Activated naive CD4-positive, alpha-beta T cell treated with Interleukin-2 at 50 U/mL for 16 hours (primary cell): ENCODE measurements at places on chromosomes 12 and 14.

GRCh38 chr12:131138638-131139362, 185.1 kb downstream of the ADGRD1 start:
- no peak for DNase-seq

DNA sequence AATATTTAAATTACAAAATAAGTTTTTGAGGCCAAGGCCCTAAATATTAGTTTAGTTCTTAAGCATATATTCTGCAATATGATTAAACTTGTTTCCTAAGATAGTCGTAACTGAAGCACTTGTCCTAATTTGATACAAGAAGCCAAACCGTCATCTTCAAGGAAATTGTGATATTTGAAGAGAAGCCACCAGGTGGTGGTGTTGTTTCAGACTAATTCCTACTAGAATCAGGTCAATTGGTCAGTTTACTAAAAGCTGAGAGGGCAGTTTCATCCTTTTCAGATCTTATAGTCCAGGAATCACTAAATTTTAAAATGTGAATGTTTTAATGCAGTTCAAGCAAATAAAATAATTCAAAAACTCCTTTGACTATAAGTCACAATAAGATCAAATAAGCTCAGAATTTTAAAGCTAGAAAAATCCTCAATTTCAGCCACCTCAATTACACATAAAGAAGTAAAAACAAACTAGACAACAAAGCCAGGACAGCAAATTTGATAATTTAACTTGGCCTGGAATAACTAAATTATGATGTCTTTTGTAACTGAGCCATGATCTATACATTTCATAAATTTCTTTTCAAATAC, 7.1 kb upstream of the ARL1 start:
- no peak for DNase-seq

GRCh38 chr12:52415870-52416750, 10.0 kb upstream of the KRT82 start:
- no peak for DNase-seq

GRCh38 chr14:29712601-29713000, 215.0 kb downstream of the PRKD1 start:
- DNase-seq: no peak

DNA sequence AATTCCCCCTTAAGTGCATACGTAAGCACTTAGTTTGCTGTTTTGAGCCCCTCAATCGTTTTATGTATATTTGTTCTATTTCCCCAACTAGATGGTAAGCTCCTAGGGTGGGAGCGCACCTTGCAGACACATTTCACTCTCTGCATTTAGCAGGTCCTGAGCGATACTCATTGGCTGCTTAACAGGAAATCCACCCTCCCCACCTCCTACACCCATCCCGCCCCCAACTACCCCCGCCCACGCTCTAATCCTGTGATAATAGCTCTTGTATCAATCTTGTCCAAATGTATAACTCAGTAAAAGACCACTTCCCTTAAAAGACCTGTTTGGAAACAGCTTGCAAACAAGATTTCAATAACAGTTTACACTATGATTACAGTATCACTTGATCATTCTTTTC, 8.1 kb downstream of the LPAR5 start:
- peak; percentile 42 for DNase-seq

- DNase-seq: no peak
These were observed 150.8 kb downstream of the HELB start for GRCh38 chr12:66453120-66453519.

DNA sequence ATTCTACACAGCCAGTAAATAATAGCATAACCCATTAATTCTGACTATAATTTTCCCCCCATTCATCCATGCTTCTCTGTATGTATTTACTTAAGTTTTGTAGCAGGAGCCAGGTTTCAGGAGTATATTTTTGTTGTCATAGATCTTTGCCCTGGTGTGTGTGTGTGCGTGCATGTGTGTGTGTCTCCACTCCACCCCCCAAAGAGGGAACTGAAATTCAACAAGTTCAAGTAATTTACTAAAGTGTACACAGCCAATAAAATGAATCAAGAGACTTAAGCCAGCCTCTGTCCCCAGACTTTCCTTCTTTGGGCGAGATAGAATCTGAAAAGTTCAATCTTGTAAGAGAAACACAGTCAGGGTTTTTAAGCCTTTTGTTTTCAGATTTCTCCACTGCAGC, 792.0 kb downstream of the MED13L start:
- no peak for DNase-seq

DNA sequence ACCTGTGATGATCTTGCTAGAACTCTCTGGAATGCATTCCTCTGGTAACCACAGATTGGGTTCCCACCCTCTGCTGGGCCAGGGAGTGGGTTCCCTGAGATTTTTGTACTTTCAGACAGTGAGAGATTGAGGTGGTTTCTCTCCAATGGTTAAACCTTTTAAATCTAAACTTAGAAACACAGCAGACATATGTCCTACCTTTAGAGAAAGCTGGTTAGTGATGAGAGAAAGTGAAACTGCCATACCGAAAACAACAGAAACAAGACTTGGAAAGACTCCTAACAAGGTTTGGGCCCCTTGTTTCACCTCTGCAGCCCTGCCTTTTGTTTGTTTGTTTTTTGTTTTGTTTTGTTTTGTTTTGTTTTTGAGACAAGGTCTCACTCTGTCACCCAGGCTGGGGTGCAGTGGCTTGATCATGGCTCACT, 9.7 kb upstream of the SGPP1 start:
- no peak for DNase-seq

DNA sequence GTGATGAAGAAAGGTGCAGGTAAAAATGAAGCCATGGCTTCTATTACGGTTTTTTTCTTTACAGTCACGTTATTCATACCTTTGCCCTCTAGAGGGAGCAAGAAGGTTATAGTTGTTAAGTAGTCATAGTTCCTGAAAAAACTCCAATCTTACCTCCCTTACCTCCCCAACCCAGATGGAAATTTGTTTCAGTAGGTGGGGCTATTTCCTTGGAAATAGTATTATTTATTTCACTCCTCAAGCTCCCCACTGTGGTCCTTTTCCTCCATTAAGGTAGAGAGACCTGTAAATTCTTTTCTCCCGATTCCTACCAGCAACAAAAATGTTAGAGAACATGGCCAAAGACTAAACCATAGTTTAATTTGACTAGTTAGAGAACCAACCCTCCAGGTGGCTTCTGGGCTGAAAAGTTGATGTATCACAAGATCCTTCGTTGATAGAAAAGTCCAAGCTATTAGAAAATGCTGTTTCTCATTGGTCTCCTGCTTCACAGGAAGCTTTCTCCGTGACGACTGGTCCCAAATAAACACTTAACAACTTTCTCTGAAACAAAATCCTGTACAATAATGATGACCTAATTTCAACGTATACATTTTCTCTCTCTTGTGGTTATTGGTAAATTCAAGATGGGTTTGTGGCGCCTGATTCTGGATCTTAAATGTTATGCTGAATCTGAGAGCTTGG, 43.5 kb downstream of the TMX1 start:
- DNase-seq: no peak

DNA sequence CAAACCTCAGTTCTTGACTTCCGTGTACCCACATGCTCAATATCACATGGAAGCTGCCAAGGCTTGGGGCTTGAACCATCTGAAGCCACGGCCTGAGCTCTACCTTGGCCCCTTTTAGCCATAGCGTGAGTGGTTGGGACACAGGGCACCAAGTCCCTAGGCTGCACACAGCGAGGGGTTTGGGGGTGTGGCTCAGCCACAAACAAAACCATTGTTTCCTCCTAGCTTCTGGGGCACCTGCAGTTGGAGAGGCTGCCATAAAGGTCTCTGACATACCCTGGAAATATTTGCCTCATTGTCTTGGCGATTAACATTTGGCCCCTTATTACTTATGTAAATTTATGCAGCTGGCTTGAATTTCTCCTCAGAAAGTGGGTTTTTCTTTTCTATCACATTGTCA, 628.6 kb downstream of the NRXN3 start:
- DNase-seq: no peak

DNA sequence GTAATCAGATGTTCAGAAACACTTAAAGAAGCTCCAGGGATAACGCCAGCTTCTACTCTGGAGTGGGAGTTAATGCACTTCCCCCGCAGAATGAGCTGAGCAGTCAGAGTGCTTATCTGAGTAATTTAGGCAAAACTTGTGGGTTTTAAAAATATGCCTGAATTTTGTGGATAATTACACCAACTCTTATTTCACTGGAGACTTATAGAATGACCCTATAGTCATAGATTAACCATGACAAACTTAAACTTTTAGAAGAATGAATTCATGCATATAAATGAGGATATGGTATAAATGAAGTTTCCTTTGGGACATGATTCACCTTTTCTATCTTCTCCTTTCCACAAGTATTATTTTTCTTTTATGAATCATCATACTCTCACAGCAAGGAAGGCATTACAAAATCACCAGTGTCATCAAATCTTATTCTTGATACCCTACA, 241.1 kb upstream of the FBXO33 start:
- no peak for DNase-seq

- no peak for DNase-seq
These were observed 158.5 kb upstream of the HMGA2 start for GRCh38 chr12:65665817-65666216.

GRCh38 chr14:105072892-105073719, 7.9 kb upstream of the GPR132 start:
- DNase-seq: no peak
